Pericardium fibroblast (primary cell): ENCODE measurements at places on chromosomes 16 and 17. TPM values are rescaled to one million over a fixed set of nuclear protein-coding genes. Genes with fewer than 3 reads are reported as not detected.

Gene CISD3
- 8.0 and 12.4 TPM in 2 replicates for total RNA-seq

Gene KRTAP9-9
- not detected in 2 replicates for total RNA-seq

Gene PRR11
- 2.0 and 41.4 TPM in 2 replicates for total RNA-seq

Gene GLP2R
- 2.5 TPM in 1 of 2 replicates, not detected in the other for total RNA-seq

Gene NHLRC4
- 3.8 and 5.0 TPM in 2 replicates for total RNA-seq
